Sciatic nerve (tissue), 2 donors: ENCODE measurements at places on chromosomes 2 and 18. TPM values are rescaled to one million over a fixed set of nuclear protein-coding genes. Genes with fewer than 3 reads are reported as not detected.
A peak's percentile ranks its signal among the peaks of the same experiment; 100 is the strongest.

The STAT4 gene
- total RNA-seq: 3.5 TPM

The HOXD13 gene
- total RNA-seq: not detected

The TEX44 gene
- total RNA-seq: not detected

The ASPRV1 gene
- total RNA-seq: 5.6 TPM

The CD8B gene
- 1.1 TPM for total RNA-seq

The APOB gene
- 2.9 TPM for total RNA-seq

The PCARE gene
- 0.53 TPM for total RNA-seq

The MAPRE3 gene
- total RNA-seq: 26.7 TPM

The TMEM247 gene
- total RNA-seq: not detected

The VIT gene
- total RNA-seq: 67.9 TPM

- DNase-seq: no peak
These were observed 34.2 kb downstream of the CHST10 start for GRCh38 chr2:100383306-100383705.

DNA sequence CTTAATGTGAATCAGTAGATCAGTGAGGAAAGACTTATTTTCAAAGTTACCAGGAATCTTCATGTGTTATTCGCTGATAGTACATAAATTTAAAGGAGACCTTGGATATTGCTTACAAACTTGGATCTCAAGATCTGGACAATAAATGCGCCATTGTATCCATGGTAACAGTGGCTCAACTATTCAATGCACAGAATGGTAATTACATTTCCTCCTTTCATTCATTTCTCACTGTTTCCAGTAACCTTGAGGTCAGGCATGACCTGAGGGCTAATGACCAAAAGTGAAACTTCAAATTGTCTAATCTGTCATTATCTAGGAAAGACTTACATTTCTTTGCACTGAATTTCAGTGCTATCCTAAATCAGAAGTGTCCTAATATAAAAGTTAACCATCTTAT, 8.1 kb downstream of the LRP2 start:
- no peak for DNase-seq

DNA sequence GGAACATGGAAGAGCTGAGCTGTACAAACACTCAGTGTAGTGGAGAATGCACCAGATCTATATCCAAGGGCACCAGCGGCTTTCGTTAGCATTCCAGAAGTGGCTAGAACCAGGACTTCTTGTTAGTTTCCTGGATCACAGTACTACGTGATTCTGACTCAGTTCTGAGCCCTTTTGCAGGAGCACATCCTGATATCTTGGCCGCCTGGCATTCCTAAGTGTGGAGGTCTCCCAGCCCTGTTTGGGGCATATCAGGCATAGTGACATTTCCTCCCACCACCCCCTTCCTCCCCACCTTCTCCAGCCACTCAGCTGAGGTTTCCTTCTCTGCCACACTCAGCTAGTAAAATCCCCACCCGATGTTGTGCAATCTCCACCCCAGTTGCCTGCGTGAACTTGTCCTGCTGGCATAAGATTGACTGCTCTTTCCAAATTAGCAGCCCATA, 63.4 kb downstream of the BMP10 start:
- no peak for DNase-seq

DNA sequence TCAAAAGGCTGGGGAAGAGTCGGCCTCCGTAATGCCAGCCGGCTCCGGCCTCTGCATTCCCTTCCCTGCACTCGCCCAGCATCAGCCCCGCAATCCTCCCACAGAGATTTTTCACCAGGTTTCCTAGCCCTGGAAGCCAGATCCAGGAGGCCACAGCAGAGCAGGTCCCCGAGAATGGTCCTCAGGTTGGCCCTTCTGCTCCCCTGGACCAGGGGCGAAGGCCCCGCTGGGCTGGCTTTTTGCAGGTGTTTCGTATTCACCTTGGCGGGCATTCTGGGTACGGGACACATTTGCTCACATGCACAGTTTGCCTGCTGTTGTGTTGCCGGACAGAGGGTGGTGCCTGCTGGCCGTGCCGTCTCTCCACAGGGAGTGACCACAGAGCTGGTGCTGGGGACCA, 309.5 kb downstream of the NDUFA10 start:
- peak; percentile 47 for DNase-seq

- no peak for DNase-seq
These were observed 107.0 kb downstream of the NAB1 start for GRCh38 chr2:190755772-190756415.

GRCh38 chr2:10287761-10288160, 14.9 kb upstream of the HPCAL1 start:
- no peak for DNase-seq

GRCh38 chr2:186309901-186310300, 176.2 kb upstream of the ZC3H15 start:
- DNase-seq: no peak

- DNase-seq: no peak
These were observed 11.4 kb downstream of the ATOH8 start for GRCh38 chr2:85765081-85765731.

DNA sequence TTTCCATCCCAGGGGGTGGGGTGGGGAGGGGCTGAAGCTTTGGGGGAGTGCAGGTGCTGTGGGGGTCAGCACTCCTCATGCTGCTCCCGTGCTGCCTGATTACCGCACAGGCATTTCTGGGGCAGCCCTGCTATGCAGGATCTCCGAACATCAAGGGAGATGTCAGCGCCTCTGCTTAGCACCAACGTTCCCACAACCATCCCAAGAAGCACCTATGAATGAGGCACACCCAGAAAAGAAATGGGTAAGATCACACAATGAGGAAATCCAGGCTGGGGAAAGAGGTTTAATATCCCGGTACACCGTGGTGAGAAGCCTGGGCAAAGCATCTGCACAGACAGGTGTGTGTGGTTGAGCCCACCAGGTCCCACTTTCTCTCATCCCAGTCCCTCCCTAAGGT, 17.5 kb downstream of the GAREM2 start:
- no peak for DNase-seq

DNA sequence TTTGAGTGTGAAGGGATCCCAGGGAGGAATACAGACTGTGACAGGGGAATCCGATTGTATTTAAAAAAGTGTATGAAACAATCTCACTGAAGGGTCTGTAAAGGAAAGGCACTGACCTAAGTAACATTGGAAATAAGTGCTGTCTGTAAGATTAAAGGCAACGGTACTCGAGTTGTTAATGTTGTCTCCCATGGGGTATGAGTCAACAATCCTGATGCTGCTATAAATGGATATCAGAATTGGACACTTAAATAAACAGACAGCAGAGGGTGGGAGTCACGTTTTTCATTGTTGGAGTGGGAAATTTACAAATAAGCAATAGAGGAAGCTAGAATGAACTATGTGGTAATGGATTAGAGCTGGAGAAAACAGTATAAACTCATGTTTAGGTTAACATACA, 452.4 kb upstream of the RGPD4 start:
- no peak for DNase-seq

DNA sequence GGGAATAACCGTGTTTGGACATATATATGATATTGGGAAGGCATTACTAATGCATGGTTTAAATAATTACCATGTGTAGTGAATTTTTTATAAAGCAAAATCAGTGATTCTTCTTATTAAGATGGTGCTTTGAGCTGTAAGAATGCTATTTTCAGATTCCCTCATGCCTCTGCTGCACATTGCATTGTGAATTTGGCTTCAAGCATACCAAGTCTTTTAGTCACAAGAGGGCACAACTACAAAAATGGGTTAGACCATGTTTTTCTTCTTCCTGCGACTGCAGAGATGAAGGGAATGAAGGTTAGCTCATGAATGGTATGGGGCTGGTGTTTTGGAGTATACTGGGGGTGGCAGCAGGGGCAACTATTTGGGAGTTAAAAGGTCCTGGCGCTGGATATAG, 320.1 kb downstream of the SLC4A3 start:
- DNase-seq: no peak

DNA sequence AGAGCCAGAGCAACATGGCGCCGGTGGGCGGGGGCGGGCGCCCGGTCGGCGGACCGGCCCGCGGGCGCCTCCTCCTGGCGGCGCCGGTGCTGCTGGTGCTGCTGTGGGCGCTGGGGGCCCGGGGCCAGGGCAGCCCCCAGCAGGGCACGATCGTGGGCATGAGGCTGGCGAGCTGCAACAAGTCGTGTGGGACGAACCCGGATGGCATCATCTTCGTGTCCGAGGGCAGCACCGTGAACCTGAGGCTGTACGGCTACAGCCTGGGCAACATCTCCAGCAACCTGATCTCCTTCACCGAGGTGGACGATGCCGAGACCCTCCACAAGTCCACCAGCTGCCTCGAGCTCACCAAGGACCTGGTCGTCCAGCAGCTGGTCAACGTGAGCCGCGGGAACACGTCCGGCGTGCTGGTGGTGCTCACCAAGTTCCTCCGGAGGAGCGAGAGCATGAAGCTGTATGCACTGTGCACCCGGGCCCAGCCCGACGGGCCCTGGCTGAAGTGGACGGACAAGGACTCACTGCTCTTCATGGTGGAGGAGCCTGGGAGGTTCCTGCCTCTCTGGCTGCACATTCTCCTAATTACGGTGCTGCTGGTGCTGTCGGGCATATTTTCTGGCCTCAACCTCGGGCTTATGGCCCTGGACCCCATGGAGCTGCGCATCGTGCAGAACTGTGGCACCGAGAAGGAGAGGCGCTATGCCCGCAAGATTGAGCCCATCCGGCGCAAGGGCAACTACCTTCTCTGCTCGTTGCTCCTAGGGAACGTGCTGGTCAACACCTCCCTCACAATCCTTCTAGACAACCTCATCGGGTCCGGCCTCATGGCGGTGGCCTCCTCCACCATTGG, 507 bp downstream of the CNNM4 start:
- DNase-seq: peak; percentile 72

- no peak for DNase-seq
These were observed 114.5 kb downstream of the PRPF40A start for GRCh38 chr2:152602750-152603149.

GRCh38 chr2:147855316-147855715, 10.5 kb downstream of the ACVR2A start:
- DNase-seq: no peak

DNA sequence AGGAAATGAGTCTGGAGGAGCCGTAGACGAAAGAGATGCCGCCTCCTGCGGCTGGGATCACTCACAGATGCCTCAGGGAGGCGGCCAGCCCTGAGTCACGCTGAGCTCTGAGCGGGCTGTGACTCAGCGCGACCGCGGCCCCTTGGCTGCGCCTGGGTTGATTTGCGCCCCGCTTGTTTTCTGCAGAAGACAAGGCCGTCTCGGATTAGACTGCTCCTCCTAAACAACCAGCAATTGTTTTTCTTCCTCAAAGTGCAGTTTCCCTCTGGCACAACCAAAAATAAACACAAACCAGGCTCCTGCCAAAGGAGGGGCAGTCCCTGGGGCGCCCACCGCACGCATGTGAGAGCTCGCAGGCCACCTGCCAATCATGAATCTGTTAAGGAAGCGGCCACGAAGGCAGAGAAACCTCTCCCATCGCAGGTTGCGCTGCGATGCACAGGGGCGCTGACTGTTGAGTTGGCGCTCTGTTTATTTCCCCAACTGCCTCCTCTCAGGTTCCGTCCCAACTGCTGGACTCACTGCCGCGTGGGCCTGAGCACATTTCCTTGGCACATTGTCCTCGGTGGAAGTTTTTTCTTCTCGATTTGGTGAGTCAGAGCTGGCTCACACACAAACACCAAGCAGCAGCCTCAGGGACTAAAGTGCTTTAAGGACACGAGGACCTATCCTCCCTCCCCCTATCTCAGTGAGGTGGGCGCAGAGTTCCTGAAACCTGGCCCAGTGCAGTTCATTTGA, 85.2 kb upstream of the NDUFV2 start:
- peak; percentile 77 for DNase-seq
